Motor neuron (in vitro differentiated cells): ENCODE measurements at places on chromosomes 6 and 20. TPM values are rescaled to one million over a fixed set of nuclear protein-coding genes. Genes with fewer than 3 reads are reported as not detected.

The TNF gene
- 0.09 and 0.17 TPM in 2 replicates for total RNA-seq

The SALL4 gene
- 7.3 and 8.6 TPM in 2 replicates for total RNA-seq

The CLIC5 gene
- total RNA-seq, result 0.14 and 0.41 TPM in 2 replicates

The SAMD5 gene
- 62.4 and 64.7 TPM in 2 replicates for total RNA-seq

The CD83 gene
- total RNA-seq, result 3.5 TPM in 2 replicates

The CDSN gene
- total RNA-seq, result not detected in 2 replicates

The PERP gene
- total RNA-seq, result 2.1 and 2.7 TPM in 2 replicates
